DMS79 treated with DMSO at 0.1 percent for 48 hours (cell line): ENCODE measurements at places on chromosomes 1 and 21.

DNA sequence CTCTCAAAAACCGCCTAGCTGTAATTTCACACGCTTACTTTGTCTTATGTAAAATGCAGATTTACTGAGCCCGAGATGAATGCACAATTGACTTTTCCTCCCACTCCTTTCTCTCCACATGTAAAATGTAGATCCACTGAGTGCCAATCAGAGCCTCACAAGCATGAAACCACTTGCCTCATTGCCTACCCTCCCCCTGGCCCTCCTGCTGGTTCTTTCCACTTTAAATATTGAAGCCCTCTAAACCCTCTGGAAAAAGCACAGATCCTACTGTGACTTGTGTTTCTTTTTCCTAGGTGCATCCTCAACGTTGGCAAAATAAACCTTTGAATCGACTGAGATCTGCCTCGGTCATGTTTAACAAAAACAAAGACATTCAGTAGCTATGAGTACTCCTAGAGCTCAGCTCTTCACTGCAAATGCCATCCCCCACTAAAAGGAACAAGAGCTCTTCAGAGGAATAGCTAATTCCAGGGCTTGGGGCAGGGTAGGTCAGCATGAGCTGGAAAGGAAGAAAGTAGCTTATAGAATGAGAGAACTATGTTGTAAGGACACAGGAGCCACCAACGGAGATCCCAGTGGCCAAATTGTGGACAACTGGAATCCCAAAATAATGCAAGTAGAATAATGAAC lies 365.5 kb upstream of the RUNX1 start:
- DNase-seq, result peak; percentile 85

GRCh38 chr1:239040523-239040922 lies 345.8 kb upstream of the CHRM3 start:
- no peak for DNase-seq

GRCh38 chr1:156659661-156659987 lies 17.6 kb downstream of the NES start:
- no peak for DNase-seq

DNA sequence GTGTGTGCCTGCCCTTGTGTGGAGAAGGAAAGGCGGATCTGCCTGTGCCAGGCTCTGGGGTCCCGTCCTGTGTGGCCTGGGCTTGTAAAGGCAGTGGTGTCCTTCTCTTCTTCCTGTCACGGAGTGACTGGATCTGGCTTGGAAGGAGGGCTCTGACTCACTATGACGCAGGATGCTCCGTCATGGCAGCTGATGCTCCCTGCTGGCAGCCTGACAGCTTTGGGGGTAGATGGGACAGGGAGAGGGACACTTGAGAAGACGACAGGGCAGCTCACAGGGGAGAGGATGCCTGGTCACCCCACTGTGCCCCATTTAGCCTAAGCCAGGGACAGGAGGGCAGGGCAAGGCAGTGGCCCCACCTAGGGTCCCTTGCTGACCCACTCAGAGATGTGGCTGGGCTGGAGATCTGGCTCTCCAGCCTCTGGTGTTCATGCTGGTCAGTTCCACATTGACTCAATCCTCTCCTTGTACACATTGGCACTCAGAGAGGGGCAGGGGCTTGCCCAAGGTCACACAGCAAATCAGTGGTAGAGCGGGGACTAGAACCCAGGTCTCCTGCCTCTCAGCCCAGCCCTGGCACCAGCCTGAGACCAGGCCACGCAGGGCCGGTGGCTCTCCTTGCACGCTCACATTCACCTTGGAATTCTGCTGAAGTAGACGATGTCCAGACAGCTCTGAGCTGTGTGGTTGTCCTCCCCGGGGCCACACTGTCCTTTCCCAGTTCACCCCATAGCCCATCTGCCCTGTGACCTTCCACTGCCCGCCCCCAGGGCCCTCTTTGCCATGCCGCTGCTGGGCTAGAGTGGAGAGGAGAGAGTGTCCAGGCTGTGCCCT lies 2.8 kb upstream of the FAM131C start:
- DNase-seq, result no peak

- DNase-seq, result no peak
These were observed 9.7 kb upstream of the THEM4 start for GRCh38 chr1:151918819-151919610.

DNA sequence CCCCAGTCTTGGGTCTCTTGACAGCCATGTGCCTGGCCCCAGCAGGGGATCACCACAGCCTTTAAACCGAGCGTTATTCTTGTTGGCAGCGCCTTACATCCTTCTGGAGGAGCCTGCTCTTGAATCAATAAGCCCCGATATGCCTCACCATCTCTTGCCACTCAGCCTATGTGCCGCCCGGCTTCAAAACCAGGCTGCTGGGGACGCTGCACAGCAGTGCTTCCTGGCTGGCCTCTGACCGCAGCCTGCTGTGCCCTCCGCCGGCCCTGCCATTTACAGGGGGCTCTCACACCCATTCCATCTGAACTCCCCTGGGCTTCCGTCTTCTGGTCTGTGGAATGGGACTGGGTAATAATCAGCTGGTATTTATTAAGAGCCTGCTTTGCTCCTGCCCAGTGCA lies 3.0 kb upstream of the PEX10 start:
- peak; percentile 60 for DNase-seq

GRCh38 chr1:213938776-213939175 lies 49.0 kb upstream of the PROX1 start:
- no peak for DNase-seq

DNA sequence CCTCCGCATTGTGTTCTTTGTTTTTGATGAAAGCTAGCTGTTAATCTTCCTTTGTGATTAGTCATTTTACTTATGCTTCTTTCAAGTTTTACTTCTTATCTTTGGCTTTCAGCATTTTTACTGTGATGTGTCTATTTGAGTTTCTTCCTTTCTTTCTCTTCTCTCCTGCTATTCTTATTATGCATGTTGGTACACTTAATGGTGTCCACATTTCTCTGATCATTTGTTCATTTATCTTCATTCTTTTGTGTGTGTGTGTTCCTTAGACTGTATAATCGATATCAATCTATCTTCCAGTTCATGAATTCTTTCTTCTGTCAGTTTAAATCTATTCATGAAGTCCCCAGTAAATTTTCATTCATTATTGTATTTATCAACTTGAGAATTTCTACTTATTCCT lies 1650.3 kb downstream of the BRINP3 start:
- DNase-seq, result no peak

DNA sequence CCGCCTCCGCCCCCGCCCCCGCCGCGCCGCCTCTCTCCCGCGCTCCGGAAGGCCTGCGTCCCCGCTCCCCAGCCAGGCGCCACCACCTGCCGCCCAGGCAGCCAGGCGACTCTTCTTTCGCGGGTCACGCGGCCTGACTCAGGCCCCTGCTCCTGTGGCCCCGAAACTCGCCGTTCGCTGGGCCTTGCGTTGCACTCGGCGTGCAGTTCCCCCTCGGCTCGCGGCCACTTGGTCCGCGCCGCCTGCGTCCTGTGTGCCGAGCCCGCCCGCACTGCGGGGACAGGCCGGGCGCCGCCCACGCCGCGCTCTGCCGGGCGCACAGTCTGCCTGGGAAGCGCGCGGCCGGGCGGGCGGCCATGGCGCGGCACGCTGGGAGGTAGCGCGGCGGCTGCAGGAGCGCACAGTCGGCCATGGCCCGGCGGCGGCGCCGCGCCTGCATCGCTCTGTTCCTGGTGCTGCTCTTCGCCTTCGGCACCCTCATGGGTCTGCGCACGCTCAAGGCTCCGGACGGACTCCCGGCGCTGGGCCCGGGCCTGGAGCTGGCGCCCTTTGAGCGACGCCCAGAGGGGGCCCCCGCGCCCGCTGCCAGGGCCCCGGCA lies at the start of gene MANEAL:
MANEAL (plus strand) TSS at position 75 of the 599 bp plus-strand sequence; CDS start at position 411, 336 bp downstream.
- peak; percentile 47 for DNase-seq

GRCh38 chr1:1597275-1597930 lies 2.5 kb downstream of the FNDC10 start:
- no peak for DNase-seq

- no peak for DNase-seq
These were observed 30.8 kb upstream of the KIF1B start for GRCh38 chr1:10179406-10180091.

DNA sequence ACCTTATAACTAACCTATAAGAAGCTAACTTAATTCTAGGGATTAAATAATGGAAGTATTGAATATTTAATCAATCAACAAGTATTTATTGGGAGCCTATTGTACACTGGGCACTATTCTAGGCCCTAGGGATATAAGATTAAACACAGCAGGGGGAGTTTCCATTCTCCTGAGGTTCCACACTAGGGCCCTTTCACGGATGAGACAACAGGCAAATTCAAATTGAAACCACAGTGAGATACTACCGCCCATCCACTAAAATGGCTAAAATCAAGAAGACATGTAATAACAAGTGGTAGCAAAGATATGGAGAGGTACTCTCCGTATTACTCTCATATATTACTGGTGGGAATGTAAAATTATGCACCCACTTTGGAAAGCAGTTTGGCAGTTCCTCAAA lies 674.4 kb downstream of the KIF26B start:
- DNase-seq, result no peak

DNA sequence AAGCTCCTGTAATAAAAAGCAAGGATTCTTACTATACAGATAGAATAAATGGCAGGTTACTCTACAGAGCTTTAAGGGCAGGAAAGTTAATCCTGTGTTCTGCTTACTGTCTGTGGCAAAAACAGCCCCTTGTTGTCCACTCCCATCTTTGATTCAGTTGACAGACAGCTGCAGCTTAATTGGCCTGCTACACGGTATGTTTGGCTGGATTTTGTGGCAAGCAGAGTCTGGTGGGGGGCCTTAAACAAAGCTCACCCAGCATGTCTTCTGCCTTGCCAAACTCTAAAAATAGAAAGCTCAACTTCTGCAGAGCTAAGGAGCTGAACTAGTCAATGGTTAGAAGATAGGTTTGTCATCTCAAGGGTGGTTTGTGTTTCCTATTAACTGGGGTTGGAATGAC lies 407.2 kb downstream of the HLX start:
- no peak for DNase-seq

- no peak for DNase-seq
These were observed 37.9 kb downstream of the PABPC4 start for GRCh38 chr1:39538531-39539251.

GRCh38 chr1:154941333-154942013 lies 5.0 kb upstream of the PMVK start:
- no peak for DNase-seq

- DNase-seq, result no peak
These were observed 968.1 kb upstream of the ADGRL4 start for GRCh38 chr1:79974659-79975058.

DNA sequence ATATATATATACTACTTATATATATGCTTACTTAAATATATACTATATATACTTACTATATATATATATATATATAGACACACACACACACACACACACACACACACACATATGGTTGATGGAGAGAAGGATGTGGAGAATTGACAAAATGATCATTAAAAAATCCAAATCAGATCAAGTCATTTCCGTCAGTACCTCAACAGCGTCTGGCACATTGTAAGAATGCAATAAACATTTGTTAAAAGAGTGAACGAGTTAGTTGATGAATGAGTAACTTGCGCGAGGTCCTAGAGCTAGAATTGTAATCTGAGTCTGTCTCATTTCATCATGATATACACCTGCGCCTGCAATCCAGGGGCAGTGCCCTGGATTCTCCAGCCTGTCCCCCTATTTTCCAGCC lies 243.0 kb upstream of the MAP1LC3C start:
- DNase-seq, result no peak

DNA sequence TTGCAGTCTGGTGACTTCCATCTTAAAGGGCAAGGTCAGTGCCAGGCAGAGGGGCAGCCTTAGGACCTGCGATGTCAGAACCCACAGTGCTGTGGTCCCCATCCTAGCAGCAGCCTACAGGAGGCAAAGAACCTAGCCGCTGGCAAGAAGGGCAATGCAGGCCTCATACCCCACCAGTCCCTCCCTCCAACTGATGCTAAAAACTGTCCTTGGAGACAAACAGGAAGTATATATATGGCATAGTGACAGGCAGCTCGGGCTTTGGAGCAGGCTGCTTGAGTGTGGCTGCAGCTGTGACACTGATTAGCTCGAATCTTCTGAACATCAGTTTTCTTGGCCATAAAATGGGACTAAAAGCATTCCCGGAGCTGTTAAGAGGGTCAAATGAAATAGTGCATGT lies 156.0 kb upstream of the VAMP3 start:
- peak; percentile 18 for DNase-seq

- DNase-seq, result peak; percentile 98
These were observed 17.2 kb downstream of the NFYC start for GRCh38 chr1:40708750-40709099.

DNA sequence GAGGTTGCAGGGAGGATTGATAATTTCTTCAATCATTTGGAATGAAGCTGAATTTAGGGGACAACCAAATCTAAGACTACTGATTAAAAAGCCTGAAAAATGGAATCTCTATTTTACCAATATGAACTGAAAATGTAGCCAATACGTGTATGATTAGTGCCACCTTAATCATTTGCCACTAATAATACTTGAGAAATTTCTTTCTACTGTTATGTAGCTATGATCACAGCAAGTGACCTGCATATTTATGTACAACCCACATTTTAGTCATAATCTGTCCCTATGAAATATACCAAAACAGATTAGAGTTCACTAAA lies 6.5 kb downstream of the COLGALT2 start:
- DNase-seq, result no peak

- no peak for DNase-seq
These were observed 14.7 kb downstream of the ADCY10 start for GRCh38 chr1:167899253-167899681.

- DNase-seq, result no peak
These were observed 12.9 kb upstream of the FTCD start for GRCh38 chr21:46168238-46168637.

- no peak for DNase-seq
These were observed at the start of gene RGS18 for GRCh38 chr1:192158181-192158580. Gene RGS18, plus strand, starts transcription at chr1:192158462. Its CDS starts 176 bp downstream, at chr1:192158638.

GRCh38 chr1:2393471-2393877 lies 1.8 kb downstream of the RER1 start:
- DNase-seq, result no peak

DNA sequence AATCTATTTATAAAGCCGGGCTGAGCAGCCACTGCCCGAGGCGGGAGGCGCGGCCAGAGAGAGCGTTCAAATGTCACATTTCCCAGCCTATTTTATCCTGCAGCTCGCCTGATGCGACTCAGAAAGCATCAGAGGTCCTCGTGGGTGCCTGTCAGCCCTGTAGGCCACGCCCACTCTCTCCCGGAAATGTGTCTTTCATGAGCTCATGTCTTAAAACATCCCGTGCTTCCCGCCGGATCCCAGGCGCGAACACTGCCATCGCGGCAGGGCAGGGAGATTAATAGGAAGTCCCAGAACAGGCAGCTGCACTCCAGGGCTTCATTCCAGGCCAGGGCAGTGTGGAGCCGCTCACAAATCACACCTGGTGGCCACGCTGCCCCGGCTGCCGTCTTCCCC lies 117.5 kb downstream of the PRDM16 start:
- no peak for DNase-seq

DNA sequence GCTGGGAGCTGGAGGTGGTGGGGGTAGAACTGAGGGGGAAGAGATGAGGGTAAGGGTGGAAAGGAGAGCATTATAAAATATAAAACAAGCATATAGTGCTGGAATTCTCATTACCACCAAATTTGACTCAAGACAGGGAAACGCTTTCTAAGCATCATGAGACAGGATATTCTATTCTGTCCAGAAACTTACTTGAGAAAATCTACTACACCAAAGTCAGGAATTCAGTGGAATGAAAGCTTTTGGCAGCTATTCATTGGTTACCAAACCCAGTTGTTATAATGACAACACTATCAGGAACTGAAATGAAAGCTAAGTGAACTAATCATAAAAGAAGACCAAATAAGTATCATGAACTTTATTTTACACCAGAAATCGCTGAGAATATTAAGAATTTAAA lies 14.5 kb downstream of the AIDA start:
- DNase-seq, result no peak

GRCh38 chr1:1090424-1091343 lies 16.6 kb upstream of the RNF223 start:
- DNase-seq, result no peak
